ENCODE measurements at places on chromosomes 12 and 14.

GRCh38 chr12:90741611-90742010 lies 213.4 kb downstream of the CCER1 start:
- no peak for DNase-seq

DNA sequence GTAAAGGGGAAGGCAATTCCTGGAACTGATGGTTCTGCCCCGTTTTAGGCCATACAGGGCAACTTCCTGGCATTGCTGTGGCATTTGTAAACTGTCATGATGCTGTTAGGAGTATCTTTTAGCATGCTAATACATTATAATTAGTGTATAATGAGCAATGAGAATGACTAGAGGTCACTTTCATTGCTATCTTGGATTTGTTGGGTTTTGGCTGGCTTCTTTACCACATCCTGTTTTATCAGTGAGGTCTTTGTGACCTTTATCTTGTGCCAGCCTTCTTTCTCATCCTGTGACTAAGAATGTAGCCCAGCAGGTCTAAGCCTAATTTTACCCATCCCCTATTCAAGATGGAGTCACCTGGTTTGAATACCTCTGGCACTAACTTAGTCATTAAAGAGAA lies 51.2 kb downstream of the TESPA1 start:
- peak; percentile 24 for DNase-seq

DNA sequence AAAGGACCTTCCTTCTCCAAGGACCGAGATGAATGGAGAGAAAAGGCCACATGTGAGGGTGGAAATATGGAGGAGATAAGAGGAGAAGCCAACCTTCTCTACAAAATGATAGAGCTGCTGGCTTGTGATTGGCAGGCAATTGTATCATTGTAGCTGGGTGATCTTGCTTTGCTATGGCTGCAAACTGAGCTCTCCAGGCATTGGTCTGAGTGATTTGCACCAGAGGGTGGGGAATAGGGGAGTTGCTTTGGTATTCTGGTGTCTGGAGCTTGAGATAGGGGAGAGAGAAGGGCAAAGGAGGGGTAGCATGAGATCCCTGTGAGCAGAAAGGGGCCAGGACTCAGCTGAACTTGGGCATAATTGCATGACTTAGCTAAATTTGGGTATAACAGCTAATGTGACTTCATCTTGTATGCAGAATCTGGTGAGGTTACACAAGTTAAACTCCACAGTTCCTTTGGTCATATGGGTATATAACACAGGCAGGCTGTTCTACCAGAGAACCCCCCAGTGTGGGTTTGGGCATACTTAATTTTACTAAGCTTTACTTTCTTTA lies 72.0 kb downstream of the FOS start:
- no peak for DNase-seq

- DNase-seq, result no peak
These were observed 22.6 kb upstream of the DRAM1 start for GRCh38 chr12:101854747-101855146.

DNA sequence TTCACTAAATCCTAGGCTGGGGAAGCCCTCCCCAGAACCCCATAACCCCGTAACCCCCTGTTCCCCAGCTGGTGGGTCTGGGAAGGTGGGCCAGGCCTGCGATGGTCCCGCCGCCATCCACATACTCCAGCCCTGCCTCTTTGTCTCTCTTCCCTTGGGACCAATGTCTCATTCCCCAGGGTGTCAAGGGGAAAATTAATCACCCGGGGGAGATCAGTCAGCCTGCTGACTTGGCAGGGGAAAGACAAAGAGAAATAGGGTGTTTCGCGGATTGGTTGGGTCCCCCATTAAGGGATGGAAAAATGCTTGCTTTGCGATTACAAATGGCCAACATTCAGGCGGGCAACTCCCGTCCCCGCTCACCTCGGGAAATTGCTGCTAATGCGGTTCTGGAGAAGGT lies 60.6 kb upstream of the LHX5 start:
- DNase-seq, result no peak

DNA sequence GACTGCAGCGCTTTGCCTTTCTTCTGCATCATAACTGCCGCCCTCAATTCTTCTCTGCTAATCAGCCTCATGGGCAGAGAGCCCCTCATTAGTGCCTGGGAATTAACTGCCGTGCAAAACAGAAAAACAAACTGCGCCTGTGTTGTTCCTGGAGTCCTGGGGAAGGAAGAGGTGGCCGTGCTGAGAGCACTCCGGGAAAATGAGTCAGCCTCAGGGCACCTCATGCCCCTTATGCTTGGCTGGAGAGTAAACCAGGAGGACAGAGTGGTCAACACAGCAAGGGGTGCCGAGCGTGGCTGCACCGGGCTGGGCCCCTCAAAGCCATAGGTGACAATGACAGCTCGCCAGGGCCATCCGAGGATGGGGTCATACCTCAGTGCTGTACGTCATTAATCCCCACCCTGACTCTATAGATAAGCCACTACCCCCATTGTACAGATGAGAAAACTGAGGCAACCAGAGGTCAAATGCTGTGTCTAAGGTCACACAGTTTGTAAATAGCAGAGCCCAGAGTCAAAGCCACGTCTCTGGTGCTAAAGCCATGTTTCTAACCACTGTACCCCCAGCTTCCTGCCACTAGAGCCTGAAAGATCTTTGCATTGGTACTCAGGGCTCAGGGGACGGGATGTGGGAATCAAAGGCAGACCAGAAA lies 74.4 kb downstream of the RIMBP2 start:
- DNase-seq, result no peak

DNA sequence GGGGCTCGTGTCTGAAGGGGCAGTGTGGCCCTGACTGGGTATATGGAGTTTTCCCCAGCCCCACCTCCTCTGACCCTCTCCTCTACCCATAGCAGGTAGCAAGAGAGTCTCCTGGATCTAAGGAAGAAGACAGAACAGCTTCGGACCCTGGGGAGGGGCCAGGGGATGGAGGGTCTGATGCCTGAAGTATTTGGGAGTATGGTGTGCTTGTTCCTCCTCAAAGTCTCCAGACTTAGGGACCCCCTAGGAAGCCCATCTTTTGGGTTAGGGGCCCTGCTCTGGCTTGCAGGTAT lies 579 bp upstream of the HOXC8 start:
- no peak for DNase-seq

DNA sequence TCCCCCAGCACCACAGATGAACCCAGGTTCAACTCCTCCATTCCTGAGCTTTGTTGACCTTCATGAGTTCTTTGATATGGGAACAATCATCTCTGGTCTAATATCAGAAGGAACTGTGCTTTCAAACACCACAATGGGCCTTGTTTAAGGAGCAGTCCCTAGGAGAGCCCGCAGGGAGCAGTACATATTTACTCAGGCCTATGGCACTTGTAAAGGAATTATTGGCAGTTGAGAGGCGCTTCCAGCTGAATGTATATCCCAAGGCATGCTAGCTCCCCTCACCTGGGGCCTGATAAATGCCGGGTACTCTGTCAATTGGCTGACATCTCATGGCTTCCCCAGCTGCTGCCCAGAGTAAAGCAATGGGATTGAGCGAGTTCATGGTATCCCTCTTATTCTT lies 76.2 kb downstream of the ZFP36L1 start:
- no peak for DNase-seq

DNA sequence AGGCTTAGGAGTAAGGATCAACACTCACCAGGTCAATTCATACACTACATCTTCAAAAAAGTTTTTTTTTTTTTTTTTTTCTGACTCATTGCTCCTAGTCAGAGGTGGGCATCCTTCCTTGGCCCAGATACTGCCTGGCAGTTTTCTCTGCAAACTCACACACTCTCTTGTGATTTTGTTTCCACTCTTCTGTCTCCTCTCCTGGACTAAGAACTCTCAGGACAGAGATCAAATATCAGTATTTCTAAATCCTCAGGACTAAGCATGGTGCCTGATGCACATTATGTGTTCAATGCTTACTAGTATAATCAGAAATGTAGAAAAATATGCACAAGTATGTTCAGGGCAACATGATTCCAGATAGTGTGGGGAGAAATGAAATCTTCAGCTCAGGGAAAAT lies 10.2 kb upstream of the PAH start:
- DNase-seq, result no peak

DNA sequence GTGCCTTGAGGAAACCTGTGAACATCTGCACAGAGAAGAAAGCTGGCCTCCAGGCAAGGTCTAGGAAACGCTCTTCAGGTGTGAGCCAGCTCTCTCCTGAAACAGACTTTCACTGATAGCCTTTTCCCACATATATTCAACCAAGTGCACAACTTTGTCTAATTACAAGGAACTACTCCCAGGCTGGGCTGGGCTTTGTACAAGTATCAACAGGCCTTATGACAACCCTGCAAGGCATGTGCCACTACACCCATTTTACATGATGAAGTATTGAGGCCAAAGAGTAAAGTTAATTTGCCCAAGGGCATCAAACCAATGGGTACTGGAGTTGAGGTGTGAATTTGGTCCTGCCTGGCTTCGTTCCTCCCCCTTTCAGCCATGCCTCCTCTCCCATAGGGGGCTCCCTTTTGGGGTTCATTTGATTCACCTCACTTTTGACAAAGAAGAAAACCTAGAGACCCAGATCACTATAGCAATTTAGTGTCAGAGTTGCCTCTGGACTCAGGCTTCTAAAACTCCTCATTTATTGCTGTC lies 2.1 kb downstream of the CSRP2 start:
- DNase-seq, result no peak
